Placental pericyte (primary cell): ENCODE measurements at places on chromosomes 12 and 14. TPM values are rescaled to one million over a fixed set of nuclear protein-coding genes. Genes with fewer than 3 reads are reported as not detected.

GPRC5A gene
- total RNA-seq, result 17.9 and 50.1 TPM in 2 replicates

PLEK2 gene
- total RNA-seq, result 12.0 and 44.7 TPM in 2 replicates

SLC4A8 gene
- 1.5 and 8.2 TPM in 2 replicates for total RNA-seq

UBE3B gene
- total RNA-seq, result 39.8 and 53.7 TPM in 2 replicates

TMCC3 gene
- total RNA-seq, result 8.4 and 14.9 TPM in 2 replicates

SLC7A7 gene
- 7.4 and 26.5 TPM in 2 replicates for total RNA-seq

APOLD1 gene
- 3.9 and 8.4 TPM in 2 replicates for total RNA-seq

TMBIM6 gene
- 511 and 533 TPM in 2 replicates for total RNA-seq

TMPRSS12 gene
- not detected in 2 replicates for total RNA-seq

DDX23 gene
- total RNA-seq, result 64.1 and 74.2 TPM in 2 replicates

ACOT4 gene
- 0.57 and 1.5 TPM in 2 replicates for total RNA-seq
